ENCODE measurements at places on chromosomes 1 and 21.

DNA sequence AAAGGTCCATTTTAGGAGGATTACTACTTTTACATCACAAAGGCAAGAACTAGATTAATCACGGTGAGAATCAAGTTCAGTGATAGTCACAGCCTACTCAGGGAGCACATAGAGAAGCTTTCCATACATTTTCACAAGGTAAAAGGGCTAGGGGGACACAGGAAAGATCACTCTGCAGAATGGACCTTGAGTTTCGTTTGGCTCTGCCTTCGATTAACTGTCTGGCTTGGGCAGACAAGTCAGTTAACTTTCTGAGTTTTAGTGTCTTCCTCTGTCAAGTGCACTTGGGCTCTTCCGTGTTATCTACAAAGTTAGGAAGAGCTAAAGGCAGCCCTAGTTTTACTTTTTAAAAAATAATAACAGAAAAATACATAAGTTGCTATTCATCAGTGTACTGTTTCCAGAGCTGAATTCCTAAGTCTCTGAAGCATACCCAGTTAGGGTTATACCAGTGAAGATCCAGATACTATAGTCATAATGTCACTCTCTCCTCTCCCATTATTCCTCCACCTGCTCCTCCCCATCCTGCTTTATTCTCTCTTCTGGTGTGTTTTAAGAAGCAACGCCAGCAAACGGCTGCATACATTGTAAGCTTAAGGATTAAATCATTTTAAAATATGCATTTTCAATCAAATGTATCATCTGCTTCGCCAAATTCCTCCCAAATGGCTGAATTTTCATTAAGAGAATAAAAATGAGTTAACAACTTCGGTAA, 1.7 kb downstream of the CEP170 start:
- DNase-seq = no peak

DNA sequence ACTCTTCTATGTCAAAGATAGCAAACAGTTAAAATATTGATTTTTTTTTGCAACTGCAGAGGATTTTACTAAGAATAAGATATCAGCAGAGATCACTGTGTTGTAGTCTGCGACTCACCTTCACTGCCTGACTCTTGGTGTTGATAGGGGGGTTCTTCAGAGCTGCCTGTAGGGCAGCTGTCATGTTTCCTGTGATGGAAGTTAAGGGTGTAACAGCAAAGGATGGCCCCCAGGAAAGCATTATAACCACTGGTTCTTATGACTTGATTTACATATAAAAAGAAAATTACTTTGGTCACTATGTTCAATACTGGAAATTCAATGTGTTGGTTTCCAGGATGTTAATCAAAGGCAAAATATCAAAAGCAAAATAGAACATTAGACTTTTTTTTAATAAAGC, 2.6 kb downstream of the ARPC5 start:
- no peak for DNase-seq

DNA sequence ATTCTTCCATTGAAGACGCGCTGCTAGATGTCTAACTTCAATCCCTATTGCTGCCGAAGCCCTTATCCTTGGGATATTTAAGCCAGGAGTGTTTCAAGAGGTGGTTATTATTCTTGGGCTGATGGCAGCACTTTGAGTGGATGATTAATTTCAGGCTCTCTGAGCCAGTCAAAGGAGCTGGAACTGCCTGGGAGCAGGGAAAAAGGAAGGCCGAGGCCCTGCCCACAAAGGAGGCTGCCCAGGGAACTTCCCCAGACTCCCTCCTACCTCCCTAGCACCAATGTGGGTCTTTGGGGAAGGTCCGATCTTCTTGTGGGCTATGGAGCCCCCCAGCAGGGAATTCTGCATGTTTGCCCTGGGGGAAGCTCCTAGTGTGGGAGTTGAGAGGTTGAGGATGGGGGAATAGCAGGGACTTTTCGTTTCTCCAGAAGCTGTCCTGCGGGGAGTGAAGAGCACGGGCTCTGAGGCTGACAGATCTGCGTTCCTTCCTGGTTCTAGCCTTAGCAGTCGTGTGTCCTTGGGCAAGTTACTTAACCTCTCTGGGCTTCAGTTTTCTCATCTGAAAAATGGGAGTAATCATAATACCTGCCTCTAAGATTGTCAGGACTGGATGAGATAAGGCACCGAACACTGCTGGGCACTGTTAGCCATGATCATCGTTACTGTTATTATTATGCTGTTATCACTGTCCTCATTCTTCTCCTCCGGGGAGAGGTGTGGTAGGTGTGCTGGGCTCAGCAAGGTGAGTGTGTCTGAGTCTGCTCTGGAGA, 6.3 kb downstream of the KCNQ4 start:
- no peak for DNase-seq

GRCh38 chr1:93474321-93474720, 26.4 kb downstream of the FNBP1L start:
- no peak for DNase-seq

- DNase-seq = no peak
Observed at GRCh38 chr1:153792631-153793041, 17.4 kb downstream of the SLC27A3 start.

DNA sequence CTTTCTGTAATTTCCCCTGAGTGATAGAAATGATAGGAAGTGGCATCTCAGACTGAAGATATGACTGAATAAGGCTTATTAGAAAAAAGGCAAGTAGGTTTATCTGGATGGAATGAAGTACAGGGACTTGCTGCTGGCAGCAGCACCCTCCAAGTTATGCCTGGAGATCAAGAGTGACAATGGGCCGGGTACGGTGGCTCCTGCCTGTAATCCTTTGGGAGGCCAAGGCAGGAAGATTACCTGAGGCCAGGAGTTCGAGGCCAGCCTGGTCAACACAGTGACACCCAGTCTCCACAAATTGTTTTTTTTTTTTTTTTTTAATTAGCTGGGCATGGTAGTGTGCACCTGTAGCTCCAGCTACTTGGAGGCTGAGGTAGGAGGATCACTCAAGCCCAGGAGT, 87.8 kb downstream of the SCCPDH start:
- DNase-seq = no peak

- no peak for DNase-seq
Observed at GRCh38 chr1:91672601-91673161, 172.0 kb downstream of the CDC7 start.

DNA sequence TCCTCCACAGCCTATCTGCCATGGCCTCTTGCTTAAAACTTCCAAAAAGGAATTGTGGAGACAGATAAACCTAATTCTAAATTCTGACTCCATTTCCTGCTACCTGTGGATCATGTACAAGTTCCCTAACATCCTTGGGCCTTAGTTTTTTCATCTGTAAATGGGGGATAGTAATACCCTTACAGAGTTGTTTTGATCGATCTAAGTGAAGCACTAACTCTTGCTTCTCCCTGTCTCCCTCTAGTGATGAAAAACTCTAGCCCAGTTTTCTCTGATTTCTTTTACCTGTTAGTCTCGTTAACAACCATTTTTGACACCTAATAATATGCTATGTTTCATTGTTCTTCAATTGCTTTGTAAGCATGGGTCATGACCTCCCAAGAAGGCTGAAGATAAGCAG, 65.9 kb downstream of the TM2D1 start:
- DNase-seq = no peak

GRCh38 chr1:185916861-185917260, 182.7 kb downstream of the HMCN1 start:
- no peak for DNase-seq

- no peak for DNase-seq
Observed at GRCh38 chr1:90778486-90778885, 61.4 kb upstream of the BARHL2 start.

DNA sequence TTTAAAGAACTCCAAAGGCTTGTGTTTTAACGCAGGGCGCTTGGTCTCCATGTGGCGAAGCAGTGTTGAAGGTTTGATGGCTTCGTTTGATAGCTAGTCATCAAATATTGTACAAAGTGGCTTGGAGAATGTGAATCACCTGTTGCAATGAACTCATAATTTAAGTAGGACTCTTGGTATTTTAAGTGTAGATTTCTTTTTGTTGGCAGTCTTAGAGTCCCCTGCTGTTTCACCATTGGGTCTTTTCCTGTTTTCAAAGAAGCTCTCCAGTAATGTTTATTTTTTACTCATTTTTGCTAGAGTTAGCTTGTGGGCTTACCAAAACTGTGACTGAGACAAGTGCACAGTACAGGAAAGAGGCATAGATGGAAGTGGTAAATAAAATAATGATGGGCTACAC, 26.2 kb downstream of the RASAL2 start:
- no peak for DNase-seq

- no peak for DNase-seq
Observed at GRCh38 chr1:63198871-63199394, 123.4 kb upstream of the FOXD3 start.

DNA sequence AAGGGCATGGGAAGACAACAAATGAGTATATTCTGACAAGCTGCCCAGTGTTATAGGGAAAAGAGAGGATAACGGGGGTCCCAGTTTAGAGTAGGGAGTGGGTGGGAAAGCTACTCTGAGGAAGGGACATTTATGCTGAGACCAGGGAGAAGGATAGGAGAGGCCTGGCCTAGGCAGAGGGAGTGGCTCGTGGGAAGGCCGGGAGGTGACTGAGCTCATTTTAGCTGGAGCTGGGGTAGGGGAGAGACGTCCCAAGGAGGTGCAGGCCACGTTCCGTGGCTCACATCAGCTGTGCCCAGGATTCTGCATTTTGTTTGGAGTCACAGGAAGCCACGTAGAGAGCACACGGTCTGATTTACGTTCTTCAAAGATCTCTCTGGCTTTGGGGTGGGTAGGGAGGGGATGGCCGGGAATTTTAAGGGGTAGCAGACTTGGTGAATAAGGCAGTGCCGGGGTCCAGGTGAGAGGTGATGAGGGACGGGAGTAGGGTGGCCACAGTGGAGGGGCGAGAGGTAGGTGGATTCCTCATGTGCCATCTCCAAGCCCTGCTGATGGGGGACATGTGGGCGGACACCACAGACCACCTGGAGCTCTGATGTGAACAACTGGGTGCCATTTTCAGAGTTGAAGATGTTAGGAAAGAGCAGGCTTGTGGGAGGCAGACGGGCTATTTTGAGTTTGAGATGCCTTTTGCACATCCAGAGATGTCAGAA, 4.7 kb downstream of the TINAGL1 start:
- no peak for DNase-seq

DNA sequence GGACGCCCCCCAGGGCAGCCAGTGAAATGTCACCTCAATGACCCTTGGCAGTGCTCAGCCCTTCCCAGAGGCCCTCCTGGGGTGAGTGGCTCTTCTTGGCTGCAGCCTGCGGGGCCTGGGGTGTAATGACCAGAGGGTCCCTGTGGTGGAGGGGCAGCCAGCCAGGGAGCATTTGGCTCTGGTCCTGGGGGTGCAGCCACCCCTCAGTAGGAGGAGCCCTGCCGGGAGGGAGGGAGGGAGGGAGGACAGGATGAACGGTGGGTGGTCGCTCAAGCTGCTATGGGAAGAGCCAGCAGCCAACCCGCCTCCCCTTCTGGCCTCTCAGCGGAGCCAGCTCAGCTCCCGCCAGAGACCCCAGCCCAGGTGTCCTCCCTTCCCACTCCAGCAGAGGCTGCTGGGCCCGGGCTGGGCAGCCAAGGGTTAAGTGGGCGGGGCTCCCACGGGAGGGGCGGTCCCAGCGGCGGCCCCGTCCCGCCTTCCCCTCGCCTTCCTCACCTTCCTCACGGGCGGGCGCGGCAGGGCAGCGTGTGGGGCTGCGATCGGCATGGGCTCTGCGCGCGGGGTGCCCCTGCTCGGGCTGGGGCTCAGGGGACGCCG, 9.0 kb upstream of the PLCH2 start:
- DNase-seq = peak; percentile 19

- no peak for DNase-seq
Observed at GRCh38 chr1:220924331-220924970, 45.2 kb downstream of the HLX start.

DNA sequence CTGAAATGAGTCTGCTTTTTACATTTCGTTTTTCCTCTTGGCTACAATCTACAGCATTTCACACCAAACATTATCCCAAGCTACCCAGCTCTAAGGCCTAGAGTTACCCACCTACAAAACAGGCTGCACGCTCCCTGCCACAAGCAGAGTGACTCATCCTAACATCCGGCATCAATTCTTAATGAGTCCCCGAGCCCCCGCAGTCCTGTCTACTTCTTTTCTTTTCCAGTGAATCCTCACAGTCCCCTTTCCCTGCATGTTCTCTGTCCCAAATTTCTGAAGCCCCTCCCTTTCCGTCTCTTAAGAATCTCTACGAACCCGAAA, 650 bp downstream of the PCNX2 start:
- peak; percentile 33 for DNase-seq

- no peak for DNase-seq
Observed at GRCh38 chr1:154256686-154257085, 15.7 kb upstream of the HAX1 start.

DNA sequence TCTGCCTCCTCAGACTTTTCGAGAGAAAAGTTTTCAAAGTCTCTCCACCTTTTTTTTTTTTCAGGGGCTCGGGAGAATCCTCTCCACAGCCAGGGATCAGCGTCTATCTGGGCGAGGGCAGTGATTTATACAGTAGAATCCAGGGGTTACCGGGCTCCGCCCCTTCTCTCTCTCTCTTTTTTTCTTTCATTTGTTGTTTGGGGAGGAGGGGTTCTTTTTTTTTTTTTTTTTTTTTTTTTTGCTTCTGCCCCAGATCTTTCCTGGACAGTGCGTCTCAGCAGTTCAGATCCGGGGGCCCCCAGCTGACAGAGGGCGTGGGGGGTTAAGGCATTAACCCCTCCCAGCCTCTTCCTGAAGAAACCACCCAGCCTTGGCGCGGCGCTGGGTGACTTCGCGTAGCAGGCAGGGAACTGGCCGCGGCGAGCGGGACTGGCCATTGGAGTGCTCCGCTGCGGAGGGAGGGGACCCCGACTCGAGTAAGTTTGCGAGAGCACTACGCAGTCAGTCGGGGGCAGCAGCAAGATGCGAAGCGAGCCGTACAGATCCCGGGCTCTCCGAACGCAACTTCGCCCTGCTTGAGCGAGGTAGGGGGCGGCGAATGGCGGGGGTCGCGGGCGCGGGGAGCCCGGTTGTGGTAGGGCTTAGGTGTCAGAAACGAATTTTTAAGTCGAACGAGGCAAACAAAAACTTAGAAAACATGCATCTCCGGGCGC, at the start of gene S1PR1:
Gene S1PR1 (plus strand): TSS at position 504 of the 713 bp plus-strand sequence. CDS start 1,966 bp downstream, outside the sequence.
- DNase-seq = peak; percentile 65

GRCh38 chr1:53014791-53015507, 47.1 kb upstream of the PODN start:
- peak; percentile 56 for DNase-seq

DNA sequence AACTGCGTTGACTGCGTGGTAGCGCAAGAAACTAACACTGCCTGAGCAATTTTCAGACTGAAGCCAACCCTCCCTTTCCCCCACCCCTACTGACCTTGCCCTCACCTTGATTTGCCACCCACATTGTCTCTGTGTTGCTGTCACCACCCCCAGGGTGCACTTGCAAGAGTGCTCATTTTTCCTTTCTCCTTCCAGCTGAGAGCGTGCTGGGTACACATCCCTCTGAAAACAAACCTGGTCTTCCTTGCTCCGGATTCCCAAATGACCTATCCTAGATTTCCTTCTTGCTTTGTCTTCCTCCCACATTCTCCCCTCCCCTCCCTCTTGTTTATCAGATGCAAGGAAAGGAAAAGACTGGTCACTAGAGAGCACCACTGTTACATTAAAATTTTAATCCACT, 24.2 kb downstream of the MPZ start:
- DNase-seq = no peak

- DNase-seq = no peak
Observed at GRCh38 chr1:29833581-29833980, 597.3 kb downstream of the PTPRU start.
